ENCODE measurements at places on chromosomes 1 and 21.

- DNase-seq: no peak
Observed at GRCh38 chr1:10583641-10584040, 108.9 kb downstream of the PEX14 start.

GRCh38 chr1:28456078-28456477 is 49.8 kb upstream of the RCC1 start:
- DNase-seq: peak; percentile 23

DNA sequence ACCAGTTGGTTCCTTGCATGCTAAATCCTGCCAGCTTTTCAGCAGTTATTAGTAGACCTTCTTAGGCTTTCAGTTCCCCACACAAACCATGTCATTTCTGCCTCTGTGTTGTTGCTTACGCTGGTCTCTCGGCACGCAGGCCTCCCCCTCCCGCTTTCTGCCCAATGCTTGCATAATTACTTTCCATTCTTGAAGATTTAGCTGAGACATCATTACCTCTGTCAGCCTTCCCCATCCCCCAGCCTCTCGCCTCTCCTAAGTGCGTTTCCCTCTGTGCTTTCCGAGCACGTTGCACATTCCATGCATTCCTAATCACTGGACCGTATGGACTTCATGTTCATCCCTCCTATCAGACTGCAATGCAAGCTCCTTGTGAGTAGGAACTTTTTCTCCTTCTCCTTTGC is 26.8 kb downstream of the TSHB start:
- DNase-seq: peak; percentile 66

DNA sequence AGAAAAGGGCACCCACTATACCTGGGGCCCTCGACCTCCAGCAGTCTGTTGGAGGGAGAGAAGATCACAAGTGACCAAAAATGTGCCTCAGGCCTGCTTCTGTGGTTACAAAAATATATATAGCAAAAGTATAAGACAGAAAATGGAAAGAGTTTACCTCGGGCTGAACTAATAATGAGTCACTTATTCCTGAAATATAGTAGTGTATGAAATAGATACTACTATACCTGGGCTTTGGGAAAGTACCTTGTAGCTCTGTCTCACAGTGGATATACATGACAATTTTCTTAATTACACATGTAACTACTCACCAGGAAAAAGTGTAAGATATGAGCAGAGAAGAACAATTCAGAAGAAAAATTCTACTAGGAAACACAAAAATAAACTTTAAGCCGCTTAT is 7.3 kb upstream of the APCS start:
- no peak for DNase-seq

GRCh38 chr1:199551967-199552565 is 475.4 kb upstream of the NR5A2 start:
- peak; percentile 47 for DNase-seq

DNA sequence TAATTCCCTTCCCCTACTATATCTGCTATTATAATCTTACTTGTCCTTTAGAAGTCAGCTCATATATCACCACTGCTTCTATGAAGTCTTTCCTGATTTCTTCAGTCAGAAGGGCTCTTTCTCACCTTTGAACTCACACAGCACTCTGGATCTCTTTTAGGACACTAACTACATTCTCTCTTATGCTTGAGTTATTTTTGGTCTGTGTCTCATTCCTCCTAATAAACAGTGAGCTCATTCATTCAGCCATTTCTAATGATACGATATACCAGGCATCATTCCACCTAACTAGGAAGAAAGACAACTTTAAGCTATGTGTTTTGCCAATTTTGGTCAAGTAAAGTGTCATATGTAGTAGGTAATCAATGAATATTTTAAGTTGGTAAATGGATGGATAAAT is 1.2 kb upstream of the STYXL2 start:
- DNase-seq: no peak

- no peak for DNase-seq
Observed at GRCh38 chr1:61056573-61057439, 25.6 kb upstream of the NFIA start.

GRCh38 chr1:172269644-172270043 is 150.8 kb upstream of the C1orf105 start:
- DNase-seq: no peak

- peak; percentile 66 for DNase-seq
Observed at GRCh38 chr1:45246760-45247159, 40.4 kb upstream of the ZSWIM5 start.

DNA sequence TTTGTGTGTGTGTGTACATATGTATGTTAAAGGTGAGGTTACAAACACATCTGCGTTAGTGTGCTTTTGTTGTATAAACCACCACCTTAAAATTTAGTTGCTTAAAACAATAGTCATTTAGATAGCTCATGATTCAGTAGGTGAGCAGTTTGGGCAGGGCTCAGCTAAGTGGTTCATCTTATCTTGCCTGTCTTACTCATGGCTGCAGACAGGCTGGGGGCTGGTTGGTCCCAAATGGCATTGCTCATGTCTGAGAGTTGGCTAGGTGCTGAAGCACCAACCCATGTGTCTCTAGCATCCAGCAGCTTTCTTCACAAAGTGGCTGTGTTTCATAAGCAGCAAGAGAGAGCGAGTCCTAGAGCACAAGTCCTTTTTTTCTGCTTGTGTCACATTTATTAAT is 91.4 kb downstream of the MACF1 start:
- DNase-seq: no peak

GRCh38 chr1:24526940-24527542 is 24.4 kb downstream of the RCAN3 start:
- DNase-seq: peak; percentile 27

DNA sequence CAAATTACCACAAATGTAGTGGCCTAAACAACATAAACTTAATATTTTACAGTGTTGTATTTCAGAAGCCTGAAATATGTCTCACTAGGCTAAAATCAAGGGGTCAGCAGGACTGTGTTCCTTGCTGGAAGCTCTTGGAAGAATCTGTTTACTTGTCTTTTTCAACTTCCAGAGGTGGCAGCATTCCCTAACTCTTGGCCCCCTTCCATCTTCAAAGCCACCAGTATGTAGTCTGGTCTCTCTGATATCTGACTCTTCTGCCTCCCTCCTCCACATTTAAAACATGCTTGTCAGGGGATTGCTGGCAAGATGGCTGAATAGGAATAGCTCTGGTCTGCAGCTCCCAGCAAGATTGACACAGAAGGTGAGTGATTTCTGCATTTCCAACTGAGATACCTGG is 567.5 kb downstream of the PLA2G4A start:
- no peak for DNase-seq

GRCh38 chr1:17903386-17903785 is 148.3 kb downstream of the ACTL8 start:
- peak; percentile 17 for DNase-seq

- no peak for DNase-seq
Observed at GRCh38 chr1:151277249-151277648, 4.8 kb upstream of the ZNF687 start.

GRCh38 chr1:212814537-212815334 is 23.0 kb downstream of the TATDN3 start:
- DNase-seq: peak; percentile 7

- DNase-seq: no peak
Observed at GRCh38 chr1:156225677-156226014, 12.8 kb downstream of the PMF1 start.

GRCh38 chr1:148362216-148362611 is 120.9 kb downstream of the PPIAL4G start:
- no peak for DNase-seq

GRCh38 chr1:176073524-176074157 is 133.4 kb downstream of the COP1 start:
- peak; percentile 62 for DNase-seq

DNA sequence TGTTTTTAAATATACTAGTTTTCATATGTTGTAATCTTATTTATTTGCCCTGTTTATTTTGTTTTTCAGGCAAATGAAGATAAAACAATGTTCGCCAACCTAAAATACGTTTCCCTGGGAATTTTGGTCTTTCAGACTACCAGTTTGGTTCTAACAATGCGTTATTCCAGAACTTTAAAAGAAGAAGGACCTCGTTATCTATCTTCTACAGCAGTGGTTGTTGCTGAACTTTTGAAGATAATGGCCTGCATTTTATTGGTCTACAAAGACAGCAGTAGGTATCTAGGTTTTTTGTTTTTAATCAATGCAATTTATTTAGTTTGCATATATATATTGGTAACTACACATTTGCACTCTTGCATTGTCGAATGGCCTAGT is 23.7 kb downstream of the SLC35A3 start:
- DNase-seq: no peak

DNA sequence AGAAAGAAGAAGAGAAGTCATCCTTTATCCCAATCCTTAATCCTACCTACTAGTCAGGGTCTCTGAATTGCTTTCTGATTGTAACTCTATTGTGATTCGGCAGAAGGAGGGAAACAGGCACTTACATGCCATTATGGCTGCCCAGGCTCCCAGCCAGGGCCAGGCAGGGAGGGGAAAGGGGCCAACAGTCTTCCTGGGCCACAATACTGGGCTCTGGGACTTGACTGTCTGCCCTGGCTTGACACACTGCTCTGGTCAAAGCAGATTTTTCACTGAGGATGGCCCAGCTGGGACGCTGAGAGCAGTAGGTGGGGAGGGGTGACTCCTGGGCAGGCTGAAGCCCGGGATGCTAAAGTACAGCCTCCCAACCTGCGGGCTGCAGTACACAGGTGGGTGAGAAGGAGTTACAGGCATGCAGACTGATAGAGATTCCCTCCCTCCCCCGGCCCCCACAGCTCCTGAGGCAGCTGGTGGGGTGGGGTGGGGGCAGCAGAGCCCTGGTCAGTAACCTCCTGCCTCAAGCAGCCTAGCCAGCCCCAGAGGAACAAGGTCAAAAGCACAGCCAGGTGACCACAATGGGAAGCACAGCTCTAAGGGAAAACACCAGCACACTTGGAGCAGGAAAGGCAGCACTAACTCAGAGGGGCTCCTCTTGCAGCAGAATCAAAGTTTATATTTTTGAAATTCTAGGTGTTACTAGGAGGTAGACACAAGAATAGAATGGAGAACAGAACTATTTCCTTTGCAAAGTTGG is 25.3 kb downstream of the KCND3 start:
- DNase-seq: no peak

GRCh38 chr1:151720125-151720524 is 1.2 kb upstream of the RIIAD1 start:
- no peak for DNase-seq

DNA sequence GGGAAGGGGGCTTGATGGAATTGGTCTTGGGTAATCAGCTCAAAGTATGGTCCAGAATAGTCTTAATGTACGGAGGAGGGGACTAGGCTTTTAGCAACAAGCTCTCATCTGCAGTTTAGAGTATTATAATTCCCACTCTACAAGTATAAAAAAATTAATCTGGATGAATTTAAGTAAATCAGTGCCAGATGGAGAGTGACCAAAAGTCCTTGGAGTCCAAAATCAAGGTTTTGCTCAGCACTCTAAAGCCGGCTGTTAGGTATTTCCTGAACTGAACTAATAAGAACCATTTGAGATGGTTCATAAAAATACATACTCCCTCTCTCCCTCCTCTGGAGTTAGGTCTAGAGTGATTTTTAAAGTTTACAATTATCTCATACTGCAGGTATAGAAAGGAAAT is 23.7 kb downstream of the GLUL start:
- no peak for DNase-seq

GRCh38 chr1:45365051-45365450 is 24.8 kb upstream of the MUTYH start:
- DNase-seq: no peak

- no peak for DNase-seq
Observed at GRCh38 chr1:104746994-104747393, 997.3 kb downstream of the AMY1C start.

DNA sequence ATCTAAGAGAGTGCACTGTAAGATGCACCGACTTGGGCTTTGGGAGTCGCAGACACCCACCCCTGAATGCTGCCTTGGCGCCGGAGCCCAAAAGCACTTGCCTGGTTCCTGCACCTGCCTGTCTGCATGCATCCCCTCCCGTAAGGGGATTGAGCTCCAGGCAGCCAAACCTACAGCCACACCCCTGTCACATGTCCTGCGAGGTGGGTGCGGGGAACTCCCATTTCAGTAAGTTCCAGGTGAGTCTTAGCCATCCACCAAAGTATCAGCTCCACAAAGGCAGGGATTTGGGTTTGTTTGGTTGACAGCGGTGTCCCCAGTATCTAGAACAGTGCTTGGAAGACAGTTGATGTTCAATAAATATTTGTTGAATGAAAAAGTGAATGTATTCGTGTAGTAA is 31.5 kb upstream of the MAP10 start:
- DNase-seq: no peak

DNA sequence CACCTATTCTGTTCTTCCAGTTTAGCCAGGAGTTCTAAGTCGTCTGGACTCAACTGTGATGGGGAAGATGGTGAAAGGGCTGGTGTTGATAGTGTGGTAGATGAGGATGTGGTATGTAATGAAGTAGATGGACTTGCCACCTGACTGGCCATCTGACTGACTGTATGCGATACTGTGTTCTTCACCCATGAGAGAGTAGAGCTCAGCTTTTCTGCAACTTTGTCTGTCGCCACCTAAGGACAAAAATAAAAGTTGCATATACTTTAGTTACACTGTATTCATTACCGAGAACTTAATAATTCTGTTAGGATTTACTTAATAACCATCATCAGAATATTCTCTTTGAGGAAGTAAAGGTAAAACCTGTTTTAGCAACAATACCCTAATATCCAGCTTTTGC is 48.5 kb downstream of the EVI5 start:
- DNase-seq: no peak

GRCh38 chr1:6392809-6393399 is 663 bp downstream of the ACOT7 start:
- peak; percentile 30 for DNase-seq

DNA sequence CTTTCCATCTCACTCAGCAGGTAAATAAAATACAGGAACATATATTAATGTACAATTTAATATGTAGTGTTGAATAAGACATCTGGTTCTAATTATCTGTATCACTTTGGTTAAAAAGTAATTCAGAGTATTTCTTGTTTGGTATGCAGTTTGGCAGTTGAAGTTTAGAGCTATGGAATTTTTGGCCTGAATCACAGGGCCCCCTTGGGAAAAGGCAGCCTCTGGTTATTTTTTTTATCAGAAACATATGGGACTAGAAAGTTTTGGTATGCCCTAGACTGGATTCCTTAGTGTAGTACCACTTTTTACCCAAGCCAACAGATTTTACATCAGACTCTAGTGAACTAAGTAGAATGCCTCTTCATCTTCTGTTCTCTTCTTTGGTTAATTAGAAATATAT is 26.4 kb downstream of the CNST start:
- DNase-seq: peak; percentile 85

DNA sequence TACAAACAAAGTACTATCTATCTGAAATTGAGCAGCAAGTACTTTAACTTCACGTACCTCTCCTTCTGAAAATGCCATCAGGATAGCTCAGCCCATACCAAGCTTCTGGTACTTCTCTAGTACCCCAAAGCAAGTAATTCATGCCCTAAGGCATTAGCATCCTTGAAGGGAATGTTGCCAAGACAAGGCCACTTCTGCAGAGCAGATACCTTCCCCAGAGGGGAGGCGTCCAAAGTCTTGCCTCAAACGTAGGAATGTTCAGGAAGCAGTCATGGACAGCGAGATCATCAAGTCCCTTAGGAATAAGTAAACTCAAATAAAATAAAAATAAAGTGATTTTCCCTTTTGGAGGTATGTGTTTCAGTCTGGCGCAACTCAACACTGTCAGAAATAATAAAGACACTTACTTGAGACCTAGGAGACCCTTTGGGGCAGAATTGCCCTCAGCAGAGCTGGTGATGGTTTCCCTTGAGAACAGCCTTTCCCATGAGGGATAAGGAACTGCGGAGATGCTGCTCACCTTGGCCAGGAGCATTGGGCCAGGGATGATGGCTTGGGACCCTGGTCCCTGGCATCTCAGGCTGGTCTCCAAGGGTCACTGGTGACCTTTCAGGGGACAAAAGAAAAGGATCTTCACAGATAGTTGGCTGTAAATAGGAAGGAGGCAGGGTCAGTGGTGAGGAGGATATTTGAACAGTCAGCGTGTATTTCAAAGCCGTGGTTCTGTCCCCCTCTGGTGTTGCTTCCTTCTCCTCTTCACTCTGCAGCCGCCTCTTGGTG is 522.9 kb downstream of the KIF26B start:
- DNase-seq: no peak

All from AG08395 (cell line).